KG1 (cell line): ENCODE measurements at places on chromosomes 5 and 9.
A peak's percentile ranks its signal among the peaks of the same experiment; 100 is the strongest.

DNA sequence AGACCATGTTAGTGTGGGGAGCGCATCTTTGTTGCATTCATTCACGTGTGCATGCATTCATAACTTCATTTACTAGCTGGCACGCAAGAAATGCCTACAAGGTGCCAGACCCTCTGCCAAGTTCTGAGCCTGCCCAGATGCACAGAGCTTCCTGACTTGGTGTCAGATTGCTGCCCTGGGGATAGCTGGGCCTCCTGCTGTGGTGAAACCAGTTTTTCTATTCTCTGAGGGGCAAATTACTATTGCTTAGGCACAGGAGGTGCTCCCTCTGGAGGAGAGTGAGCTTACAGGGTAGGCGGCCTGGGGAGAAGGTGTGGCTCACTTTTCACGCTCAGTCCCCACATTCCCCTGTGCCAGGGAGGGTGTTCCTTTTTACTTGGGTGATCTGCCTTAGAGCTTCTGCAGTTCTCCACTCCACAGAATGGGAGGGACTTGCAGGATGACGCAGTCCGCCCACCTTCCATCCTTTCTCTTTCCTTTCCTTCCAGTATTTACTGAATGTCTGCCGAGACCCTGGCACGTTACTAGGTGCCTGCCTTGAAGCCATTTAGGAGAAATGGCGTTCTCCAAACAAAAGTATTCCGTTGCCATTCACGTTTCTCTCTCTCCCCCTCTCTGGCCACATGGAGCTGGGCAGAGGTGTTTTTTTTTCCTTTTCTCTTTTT is 27.9 kb upstream of the CTNNA1 start:
- no peak for DNase-seq

GRCh38 chr5:5424736-5425135 is 2.3 kb downstream of the ICE1 start:
- DNase-seq: no peak

DNA sequence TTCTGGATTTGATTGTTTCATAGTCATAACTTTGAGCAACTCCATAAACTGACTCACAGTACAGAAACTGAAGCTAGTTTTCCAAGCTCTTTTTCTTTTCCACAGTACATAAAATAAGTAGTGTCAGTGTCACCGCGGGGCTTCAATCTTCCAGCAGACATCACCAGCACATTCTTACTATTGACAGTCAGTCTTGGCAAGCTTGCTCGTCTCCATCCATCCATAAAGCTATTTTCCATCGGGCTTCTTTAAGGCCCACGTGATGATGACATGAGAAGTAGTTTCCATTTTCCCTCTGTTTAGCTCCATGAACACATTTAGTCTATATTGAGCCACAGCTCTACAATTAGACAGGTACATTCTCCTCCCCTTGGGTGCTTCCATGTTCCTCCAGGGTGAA is 443.4 kb downstream of the KDM4C start:
- no peak for DNase-seq

- DNase-seq: no peak
Measured at GRCh38 chr5:176658817-176659511, 11.7 kb downstream of the TSPAN17 start.

DNA sequence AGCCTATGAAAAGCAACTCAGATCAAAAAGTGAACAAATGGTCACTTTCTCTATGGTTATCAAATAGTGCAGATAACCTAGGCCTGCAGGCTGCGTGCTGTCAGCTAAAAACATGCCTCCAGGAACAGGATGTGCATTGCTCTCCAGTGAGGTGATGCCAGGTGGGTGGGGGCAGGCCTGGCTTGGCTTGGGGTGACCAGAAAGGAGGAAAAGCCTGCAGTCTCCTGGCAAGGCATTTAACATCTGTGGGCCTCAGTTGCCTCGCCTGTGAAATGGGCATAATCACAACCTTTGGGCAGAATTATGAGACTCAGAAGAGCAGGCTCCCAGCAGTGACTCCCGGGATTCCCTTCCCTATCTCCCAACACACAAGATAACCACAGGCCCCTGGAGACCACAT is 135.9 kb downstream of the COL23A1 start:
- no peak for DNase-seq

GRCh38 chr5:91925249-91925648 is 542.1 kb upstream of the ARRDC3 start:
- no peak for DNase-seq

DNA sequence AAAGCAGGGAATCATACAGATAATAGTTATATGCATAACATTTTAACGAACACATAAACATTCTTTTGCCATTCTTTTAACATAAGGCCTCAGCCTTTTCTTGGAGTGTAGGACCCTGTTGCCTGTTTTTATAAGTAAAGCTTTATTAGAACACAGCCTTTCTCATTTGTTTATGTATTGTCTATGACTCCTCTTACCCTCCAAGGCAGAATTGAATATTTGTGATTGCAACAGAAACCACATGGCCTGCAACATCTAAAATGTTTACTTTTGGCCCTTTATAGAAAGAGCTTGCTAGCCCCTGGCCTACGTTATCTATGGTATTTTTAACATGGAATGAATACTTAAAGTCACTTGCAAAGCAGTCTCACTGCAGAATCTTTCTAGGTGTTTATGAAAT is 2.6 kb downstream of the SLC31A1 start:
- no peak for DNase-seq

DNA sequence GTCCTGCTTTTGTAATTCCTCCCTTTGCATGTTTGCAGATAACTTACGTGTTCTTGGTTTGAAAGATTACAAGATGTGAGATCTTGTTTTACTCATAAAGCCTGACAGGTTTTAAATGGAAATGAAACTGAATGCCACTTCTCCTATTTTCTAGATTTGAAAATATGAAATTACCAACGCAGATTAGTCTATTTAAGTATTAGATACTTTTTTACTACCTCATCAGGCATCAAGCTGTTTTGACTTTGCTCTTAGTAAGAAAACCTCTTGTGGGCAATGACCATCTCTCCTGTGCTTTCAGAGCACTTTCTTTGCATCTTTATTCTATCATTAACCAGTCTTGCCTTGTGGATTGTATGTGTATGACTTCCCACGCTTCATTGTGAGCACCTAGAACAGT is 3.5 kb downstream of the DMXL1 start:
- no peak for DNase-seq

GRCh38 chr5:133653760-133654049 is 41.4 kb upstream of the FSTL4 start:
- DNase-seq: no peak

- DNase-seq: no peak
Measured at GRCh38 chr9:130738281-130738680, 44.7 kb downstream of the EXOSC2 start.

GRCh38 chr5:170795154-170795553 is 11.6 kb downstream of the GABRP start:
- DNase-seq: no peak

- DNase-seq: no peak
Measured at GRCh38 chr9:33374634-33375237, 27.6 kb downstream of the AQP7 start.

- DNase-seq: no peak
Measured at GRCh38 chr9:100534401-100534800, 43.5 kb upstream of the CAVIN4 start.

- peak; percentile 29 for DNase-seq
Measured at GRCh38 chr9:128361986-128362646, 9.1 kb upstream of the URM1 start.

- DNase-seq: no peak
Measured at GRCh38 chr9:84235511-84235910, 105.0 kb downstream of the SLC28A3 start.

DNA sequence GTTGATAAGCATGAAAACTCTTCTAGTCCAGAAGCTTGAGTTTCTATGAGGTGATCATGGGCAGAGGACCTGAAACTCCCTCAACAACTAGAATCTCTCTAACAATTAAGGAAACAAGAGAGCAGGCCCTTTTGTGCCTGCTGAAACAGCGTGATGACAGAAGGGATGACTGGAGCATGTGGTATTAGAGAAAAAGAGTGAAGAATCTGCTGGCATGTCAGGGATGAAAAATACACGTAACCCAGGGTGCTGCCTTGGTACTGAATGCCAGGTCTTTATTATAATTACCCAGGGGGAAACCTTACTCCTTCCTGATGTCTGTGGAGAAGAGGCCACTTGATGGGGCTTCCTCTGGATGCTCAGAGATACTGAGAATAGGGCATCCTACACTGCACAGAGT is 167.8 kb downstream of the CRB2 start:
- no peak for DNase-seq

DNA sequence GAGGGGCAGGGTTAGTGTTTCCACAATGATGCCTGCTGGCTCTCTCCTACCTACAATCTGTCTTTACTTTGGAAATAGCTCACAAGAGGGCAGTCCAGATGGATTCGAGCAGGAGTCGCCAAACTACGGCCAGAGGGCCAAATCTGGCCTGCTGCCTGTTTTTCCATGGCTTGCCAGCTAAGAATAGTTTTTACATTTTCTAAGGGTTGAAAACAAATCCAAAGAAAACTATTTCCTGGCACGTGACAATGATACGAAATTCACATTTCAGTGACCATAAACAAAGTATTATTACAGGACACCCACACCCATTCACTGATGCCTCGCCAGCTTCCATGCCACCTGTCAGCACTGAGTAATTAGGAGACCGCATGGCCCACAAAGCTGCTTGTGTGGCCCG is 162.9 kb upstream of the WWC1 start:
- DNase-seq: no peak

- DNase-seq: no peak
Measured at GRCh38 chr9:101098392-101098791, 69.9 kb downstream of the PLPPR1 start.

DNA sequence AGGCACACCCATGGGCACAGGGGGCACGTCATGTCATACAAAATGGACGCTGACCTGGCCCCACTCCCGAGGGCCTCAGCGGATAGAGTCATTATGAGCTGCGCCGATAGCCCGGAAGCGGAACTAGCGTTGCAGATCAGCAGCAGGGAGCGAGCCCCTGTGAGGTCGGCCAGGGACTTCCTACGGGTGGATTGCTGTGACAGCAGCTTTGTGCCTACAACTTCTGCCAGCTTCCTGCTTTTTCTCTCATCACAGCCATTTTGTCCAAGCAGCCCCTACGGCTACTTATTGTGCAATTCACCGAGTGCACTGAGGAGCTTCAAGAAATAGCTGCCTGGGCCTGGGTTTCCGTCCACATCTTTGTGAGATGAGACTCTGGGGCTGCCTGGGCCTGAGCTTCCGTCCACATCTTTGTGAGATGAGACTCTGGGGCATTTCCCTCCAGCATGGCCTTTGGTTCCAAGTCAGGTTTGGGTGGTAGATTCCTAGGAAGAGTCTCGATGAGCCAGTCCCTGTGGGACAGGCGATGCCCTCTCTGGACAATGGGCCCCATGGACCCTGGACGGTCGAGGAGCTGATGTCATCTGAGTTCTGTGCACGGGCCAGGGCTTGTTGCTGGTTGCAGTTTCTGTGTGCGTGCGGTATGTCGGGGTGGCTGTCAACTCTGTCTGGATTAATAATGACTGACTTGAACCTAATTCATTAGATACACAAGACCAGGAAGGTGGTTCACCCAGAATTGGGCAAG is 67.0 kb upstream of the GNE start:
- no peak for DNase-seq

DNA sequence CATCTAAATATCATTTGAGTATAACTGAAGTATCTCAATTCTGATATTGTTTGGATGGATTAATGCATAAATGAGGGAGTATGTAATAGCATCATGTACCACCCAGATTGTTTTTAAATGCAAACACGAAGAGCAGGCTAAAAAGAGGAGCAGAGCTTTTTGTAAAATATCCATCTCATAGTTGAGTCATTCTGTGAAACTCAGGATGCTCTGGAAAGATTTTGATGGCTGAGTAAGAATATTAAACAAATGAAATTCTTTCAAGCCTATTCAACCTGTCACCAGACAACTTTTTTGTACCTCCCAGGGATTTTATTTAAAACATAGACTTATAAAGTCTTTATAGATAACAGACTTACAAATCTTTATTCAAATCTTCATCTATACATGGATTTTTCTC is 625.9 kb downstream of the TLE4 start:
- DNase-seq: no peak

DNA sequence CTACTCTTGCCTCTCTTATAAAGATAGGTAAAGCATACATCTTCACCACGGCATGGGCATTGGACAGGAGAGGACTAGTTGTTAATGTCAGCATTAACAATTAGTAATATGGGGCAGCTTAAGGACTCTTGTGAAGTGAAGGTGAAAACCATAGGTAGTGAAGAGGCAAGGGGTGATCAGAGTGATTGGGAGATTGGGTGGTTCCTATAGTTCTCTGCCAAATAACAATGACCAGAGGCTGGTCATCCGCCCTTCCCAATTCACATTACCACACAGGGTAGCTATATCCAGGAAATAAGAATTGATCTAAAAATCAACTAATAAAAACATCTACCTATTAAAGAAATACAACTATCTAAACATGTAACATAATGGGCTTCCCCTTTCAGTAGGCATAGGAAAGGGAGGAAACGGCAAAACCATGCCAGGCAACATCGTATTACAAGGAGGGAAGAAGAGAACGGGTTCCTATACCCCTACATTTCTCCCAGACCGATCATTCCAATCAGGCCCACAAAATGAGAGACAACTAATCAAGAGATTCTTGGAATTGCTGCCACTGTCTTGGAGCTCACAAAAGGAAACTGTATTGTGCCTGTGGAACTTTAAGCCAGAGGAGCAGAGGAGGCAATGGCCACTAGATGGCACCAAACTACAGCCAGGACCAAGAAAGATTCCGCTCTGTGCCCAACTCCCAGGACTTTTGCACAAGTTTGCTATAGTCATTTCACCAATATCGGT is 121.6 kb downstream of the FBXL17 start:
- DNase-seq: no peak

- no peak for DNase-seq
Measured at GRCh38 chr5:168693297-168693696, 114.1 kb upstream of the PANK3 start.

GRCh38 chr9:99107421-99107820 is 2.5 kb downstream of the TGFBR1 start:
- no peak for DNase-seq

- peak; percentile 20 for DNase-seq
Measured at GRCh38 chr5:56269216-56269927, 36.2 kb upstream of the ANKRD55 start.

DNA sequence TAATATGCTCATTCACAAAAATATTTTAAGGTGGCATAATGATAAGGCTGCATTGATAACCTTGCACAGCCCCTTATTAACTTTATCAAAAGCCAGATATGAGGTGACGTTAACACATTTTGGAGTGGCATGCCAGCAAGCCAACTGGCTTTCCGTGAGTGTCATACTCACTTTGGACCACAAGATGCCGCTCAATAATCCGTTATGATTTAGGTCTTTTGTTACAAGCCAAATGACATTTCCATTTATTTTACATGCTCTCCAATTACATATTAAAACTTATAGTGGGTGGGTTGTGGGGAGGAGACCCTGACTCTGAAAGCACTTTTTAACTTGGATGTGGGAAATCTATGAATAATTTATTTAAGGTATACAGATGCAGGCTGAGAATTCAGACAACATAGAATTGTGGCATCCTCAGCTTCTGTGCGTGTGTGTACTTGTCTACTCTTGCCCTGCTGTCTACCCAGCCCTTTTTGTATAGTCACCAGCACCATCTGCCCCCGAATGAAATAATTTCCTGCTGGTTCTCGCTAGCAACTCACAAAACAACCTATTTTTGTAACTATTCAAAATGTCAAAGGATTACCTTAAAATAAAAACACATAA is 305.1 kb downstream of the PSAT1 start:
- DNase-seq: peak; percentile 5
